ENCODE measurements at places on chromosomes 2 and 18. TPM values are rescaled to one million over a fixed set of nuclear protein-coding genes. Genes with fewer than 3 reads are reported as not detected.

GCKR gene
- total RNA-seq = not detected

C2orf80 gene
- not detected for total RNA-seq

BCL11A gene
- total RNA-seq = 0.81 TPM

STPG4 gene
- 0.29 TPM for total RNA-seq

FAP gene
- total RNA-seq = not detected

TEX44 gene
- not detected for total RNA-seq

APCDD1 gene
- total RNA-seq = not detected

TTN gene
- 2.1 TPM for total RNA-seq

DYNAP gene
- total RNA-seq = not detected

DNA sequence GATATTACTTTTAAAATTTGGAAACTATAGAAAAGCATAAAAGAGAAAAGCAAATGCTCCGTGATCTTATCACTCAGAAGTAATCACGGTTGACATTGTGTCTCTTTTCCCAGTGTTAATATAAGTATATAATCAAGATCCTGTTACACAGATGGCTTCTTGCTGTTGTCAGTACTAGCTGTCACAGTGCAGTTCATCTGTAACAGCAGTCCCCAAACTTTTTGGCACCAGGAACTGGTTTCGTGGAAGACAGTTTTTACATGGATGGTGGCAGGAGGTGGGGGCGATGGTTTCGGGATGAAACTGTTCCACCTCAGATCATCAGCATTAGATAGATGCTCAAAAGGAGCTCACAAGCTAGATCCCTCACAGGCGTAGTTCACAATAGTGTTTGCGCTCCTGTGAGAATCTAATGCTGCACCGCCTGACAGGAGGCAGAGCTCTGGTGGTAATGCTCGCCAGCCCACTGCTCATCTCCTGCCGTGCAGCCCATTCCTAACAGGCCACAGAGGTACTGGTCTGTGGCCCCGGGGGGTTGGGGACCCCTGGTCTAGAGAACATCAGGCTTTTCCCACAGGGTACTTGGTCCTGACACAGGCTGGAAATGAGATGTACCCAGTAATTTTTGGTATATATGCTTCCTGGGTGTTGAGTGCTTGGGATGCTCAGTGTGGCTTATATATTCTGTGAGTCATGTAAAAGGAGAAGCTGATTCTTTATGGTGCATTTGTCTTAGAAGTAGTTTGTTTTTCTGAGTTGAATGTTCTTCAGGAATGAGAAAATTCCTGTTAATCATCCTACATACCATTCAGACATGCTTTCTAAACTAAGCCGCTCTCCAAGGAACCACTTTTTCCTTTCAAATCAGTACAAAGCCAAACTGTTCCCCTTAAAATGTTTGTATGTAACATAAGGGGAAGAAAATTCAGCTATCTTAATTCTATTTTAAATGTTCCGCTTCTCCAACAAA lies 121.8 kb downstream of the NCK2 start:
- no peak overlapping the region for H3K4me3 ChIP-seq
- no peaks in the 10 kb centered on the region for H3K27me3 ChIP-seq
- peaks cover 50% of the 10 kb centered on the region for H3K4me1 ChIP-seq
- no peaks in the 10 kb centered on the region for H3K36me3 ChIP-seq

DNA sequence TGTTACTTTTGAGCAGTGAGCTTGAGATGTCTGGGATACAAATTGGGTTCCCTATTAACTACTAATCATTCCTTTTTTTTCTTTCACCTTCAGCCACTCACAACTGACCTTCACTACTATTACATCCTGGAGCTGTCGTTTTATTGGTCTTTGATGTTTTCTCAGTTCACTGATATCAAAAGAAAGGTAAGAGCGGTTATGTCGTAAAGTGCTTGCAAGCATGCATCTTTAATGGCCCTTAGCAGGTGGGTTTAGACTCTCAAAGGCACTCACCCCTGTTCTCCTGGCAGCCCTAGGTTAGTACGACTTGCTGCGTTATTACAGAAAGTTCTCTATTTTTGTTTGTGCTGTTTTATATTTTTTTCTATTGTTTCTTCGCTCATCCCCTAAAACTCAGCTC lies 107.6 kb upstream of the NOSTRIN start:
- H3K27ac ChIP-seq = no peak overlapping the region
- no peaks in the 10 kb centered on the region for H3K27me3 ChIP-seq
- no peak overlapping the region for H3K4me3 ChIP-seq
- DNase-seq = no peak
- peaks cover 16% of the 10 kb centered on the region for H3K36me3 ChIP-seq

DNA sequence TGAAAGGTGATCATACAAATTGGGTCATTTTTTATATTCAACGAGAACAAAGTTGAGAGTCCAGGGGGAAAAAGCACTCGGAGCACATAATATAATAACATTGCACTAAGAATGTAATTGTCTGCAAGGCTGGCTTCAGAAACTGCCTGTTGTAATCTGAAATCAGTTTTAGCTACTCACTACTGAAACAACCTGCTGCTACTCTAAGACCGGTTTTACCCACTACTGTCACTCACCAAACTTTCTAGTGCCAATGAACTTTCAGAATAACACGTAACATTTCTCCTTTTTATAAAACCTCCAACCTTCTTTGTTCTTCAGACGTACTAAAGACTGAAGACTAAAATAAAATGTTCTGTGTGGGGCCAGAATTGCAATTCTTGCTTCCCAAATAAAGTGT lies 11.5 kb upstream of the CYB5A start:
- peaks cover 36% of the 10 kb centered on the region for H3K27me3 ChIP-seq
- no peaks in the 10 kb centered on the region for H3K36me3 ChIP-seq
- no peak overlapping the region for H3K27ac ChIP-seq
- no peak overlapping the region for H3K4me3 ChIP-seq
- H3K4me1 ChIP-seq = no peaks in the 10 kb centered on the region

GRCh38 chr2:95344656-95345055 lies 47.5 kb downstream of the KCNIP3 start:
- no peak overlapping the region for H3K27ac ChIP-seq
- H3K27me3 ChIP-seq = peaks cover 28% of the 10 kb centered on the region
- H3K4me1 ChIP-seq = peaks cover 2% of the 10 kb centered on the region
- no peak overlapping the region for H3K4me3 ChIP-seq
- H3K36me3 ChIP-seq = no peaks in the 10 kb centered on the region

- peaks cover 2% of the 10 kb centered on the region for H3K27me3 ChIP-seq
- no peak for DNase-seq
- H3K36me3 ChIP-seq = no peaks in the 10 kb centered on the region
- H3K4me3 ChIP-seq = no peak overlapping the region
- H3K27ac ChIP-seq = no peak overlapping the region
Observed at GRCh38 chr2:48406116-48406515, 123.8 kb upstream of the STON1 start.

- H3K4me3 ChIP-seq = no peak overlapping the region
- no peaks in the 10 kb centered on the region for H3K4me1 ChIP-seq
- H3K36me3 ChIP-seq = no peaks in the 10 kb centered on the region
- H3K27ac ChIP-seq = no peak overlapping the region
Observed at GRCh38 chr2:40256649-40257048, 195.2 kb downstream of the SLC8A1 start.

- peaks cover 30% of the 10 kb centered on the region for H3K27me3 ChIP-seq
- no peak overlapping the region for H3K27ac ChIP-seq
- H3K36me3 ChIP-seq = no peaks in the 10 kb centered on the region
- no peak overlapping the region for H3K4me3 ChIP-seq
- H3K4me1 ChIP-seq = peaks cover 5% of the 10 kb centered on the region
Observed at GRCh38 chr2:23454501-23455120, 69.6 kb downstream of the KLHL29 start.

DNA sequence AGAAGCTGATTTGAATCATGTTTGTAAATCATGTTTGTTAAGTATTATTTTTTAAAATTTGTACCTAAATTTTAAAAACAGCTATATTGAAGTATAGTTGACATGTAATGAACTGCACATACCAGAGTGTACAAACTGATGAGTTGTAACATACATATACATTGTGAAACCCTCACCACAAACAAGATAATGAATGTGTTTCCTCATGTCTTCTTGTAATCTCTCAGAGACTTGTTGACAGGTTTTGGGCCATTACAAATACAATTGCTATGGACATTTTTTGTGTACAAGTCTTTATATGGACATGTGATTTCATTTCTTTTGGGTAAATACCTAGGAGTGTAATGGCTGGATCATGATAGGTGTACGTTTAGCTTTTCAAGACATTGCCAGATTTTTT lies 21.5 kb downstream of the WDR43 start:
- DNase-seq = no peak
- H3K27me3 ChIP-seq = no peaks in the 10 kb centered on the region
- peaks cover 20% of the 10 kb centered on the region for H3K36me3 ChIP-seq
- no peak overlapping the region for H3K4me3 ChIP-seq
- no peak overlapping the region for H3K27ac ChIP-seq

GRCh38 chr18:24248359-24248758 lies 109.5 kb downstream of the CABYR start:
- peaks cover 19% of the 10 kb centered on the region for H3K27me3 ChIP-seq
- no peak overlapping the region for H3K4me3 ChIP-seq
- no peak overlapping the region for H3K27ac ChIP-seq
- H3K4me1 ChIP-seq = no peaks in the 10 kb centered on the region
- no peaks in the 10 kb centered on the region for H3K36me3 ChIP-seq

- H3K4me3 ChIP-seq = no peak overlapping the region
- H3K27ac ChIP-seq = no peak overlapping the region
- H3K4me1 ChIP-seq = peaks cover 5% of the 10 kb centered on the region
- H3K36me3 ChIP-seq = no peaks in the 10 kb centered on the region
Observed at GRCh38 chr2:20444101-20444992, 2.5 kb upstream of the RHOB start.

DNA sequence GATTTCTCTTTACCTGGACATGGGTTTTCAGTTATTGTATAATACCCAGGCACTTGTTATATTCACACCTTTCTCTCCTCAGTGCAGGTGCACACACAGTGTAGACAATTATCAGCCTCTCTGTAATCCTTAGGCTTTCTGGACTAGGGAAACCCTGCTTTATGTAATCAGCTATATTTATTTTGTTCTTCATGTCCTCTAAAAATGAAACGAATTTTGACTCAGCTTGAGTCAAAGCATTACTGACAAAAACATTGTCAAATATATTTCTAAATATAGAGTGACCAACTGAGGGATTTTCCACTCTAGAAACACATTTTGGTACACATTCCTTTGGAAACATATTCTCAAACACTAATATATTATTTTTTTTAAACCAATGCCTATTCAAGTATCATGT lies 144.8 kb upstream of the GULP1 start:
- H3K4me3 ChIP-seq = no peak overlapping the region
- no peak overlapping the region for H3K27ac ChIP-seq
- no peaks in the 10 kb centered on the region for H3K27me3 ChIP-seq
- H3K4me1 ChIP-seq = no peaks in the 10 kb centered on the region
- DNase-seq = no peak
- no peaks in the 10 kb centered on the region for H3K36me3 ChIP-seq

DNA sequence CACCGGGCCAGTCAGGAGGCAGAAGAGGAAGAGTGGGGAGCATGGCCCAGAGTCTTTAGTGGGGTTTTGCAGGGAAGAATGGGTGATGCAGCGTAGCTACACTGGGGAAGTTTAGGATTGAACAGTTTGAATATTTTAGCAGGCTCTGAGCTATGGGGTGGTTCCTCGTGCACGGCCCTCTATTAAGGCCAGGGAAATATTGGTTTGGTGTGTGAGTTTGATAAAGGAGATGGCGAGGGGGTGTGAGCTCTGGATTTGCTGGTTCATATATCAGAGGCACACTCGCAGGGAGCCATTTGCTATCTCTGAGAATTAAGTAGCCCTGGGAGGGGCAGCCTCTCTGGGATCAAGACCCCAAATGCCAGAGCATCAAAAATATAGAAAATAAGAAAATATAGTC lies 50.1 kb downstream of the BOLA3 start:
- H3K27me3 ChIP-seq = no peaks in the 10 kb centered on the region
- DNase-seq = no peak
- H3K4me3 ChIP-seq = no peak overlapping the region
- H3K4me1 ChIP-seq = peaks cover 13% of the 10 kb centered on the region
- no peak overlapping the region for H3K27ac ChIP-seq
- peaks cover 5% of the 10 kb centered on the region for H3K36me3 ChIP-seq

DNA sequence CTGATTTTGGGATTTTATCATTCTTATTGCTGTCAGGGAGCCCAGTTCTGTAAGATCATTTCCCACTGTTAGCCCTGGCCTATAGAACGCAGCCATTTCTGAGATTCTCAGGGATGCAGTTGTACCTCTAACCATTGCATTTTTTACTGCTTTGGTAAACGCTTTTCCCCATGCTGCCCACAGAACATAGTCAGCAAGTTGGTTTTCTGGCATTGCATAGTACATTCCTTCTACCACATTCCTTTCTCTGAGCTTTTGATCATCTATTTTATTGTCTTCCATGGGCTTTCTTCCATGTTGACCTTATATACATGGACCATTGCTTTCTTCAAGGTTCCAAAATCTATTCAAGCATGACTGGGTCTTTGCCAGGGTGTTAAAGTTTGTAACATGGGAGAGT lies 86.8 kb upstream of the ST6GAL2 start:
- H3K36me3 ChIP-seq = no peaks in the 10 kb centered on the region
- no peak for DNase-seq
- H3K4me3 ChIP-seq = no peak overlapping the region
- H3K27ac ChIP-seq = no peak overlapping the region
- H3K4me1 ChIP-seq = no peaks in the 10 kb centered on the region

DNA sequence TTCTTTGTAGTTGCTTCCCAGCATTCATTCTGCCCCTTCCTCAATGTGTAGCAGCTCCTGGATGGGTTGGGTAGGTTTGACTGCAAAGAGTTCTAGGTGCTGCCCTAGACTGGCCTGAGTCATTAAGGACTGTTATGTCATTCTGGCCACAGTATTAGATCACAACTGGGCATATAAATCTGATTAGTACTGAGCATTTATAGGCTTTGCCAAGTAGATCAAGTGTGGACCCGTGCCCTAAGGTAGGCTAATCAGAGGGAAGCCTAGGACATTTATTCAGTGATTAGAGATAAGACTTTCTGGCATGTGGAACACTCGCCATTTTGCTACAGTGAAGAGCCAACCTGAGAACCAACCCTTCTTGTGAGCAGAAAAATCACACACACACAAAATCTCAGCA lies 2.7 kb downstream of the KATNAL2 start:
- H3K4me1 ChIP-seq = peaks cover 27% of the 10 kb centered on the region
- H3K27ac ChIP-seq = peak overlapping the region; percentile 40
- no peaks in the 10 kb centered on the region for H3K27me3 ChIP-seq
- no peak for DNase-seq
- no peak overlapping the region for H3K4me3 ChIP-seq

DNA sequence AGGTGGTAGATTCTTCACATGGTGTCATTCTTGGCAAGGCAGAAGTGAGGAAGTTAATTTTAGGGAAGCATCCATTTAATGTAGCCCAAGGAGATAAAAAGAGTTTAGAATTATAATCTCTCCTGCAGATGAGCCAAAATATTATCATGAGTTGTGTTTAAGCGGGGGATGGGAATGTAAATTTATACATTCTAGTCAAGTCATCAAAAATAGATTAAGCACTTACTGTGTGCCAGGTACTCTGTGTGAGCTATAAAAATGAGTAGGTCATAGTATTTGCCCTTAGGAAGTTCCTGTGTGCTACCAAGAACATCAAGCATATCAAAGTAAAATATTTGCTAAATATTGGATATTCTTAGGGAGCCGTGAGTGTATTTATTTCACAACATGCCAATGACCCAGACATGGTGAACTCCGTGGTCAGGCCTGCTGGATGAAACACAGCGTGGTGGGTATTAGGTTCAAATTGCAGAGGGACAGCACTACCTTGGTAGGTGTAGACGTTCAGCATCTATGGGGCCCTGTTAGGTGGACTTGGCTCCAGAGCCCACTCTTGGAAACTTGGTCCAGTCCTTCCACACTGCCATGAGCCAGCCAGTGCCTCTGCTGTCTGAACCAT lies 37.4 kb downstream of the MEIS1 start:
- peaks cover 5% of the 10 kb centered on the region for H3K27me3 ChIP-seq
- H3K4me3 ChIP-seq = no peak overlapping the region
- H3K36me3 ChIP-seq = no peaks in the 10 kb centered on the region
- no peaks in the 10 kb centered on the region for H3K4me1 ChIP-seq
- DNase-seq = no peak
